Stimulated activated CD4-positive, alpha-beta T cell treated with anti-CD3 and anti-CD28 coated beads, Interleukin-15, amount 100 ng/mL, for 1 hour (primary cell): ENCODE measurements at places on chromosomes 16 and 17.

- DNase-seq = no peak
Observed at GRCh38 chr17:83186226-83186625, 106.8 kb downstream of the METRNL start.

- no peak for DNase-seq
Observed at GRCh38 chr16:70589998-70590471, 56.3 kb upstream of the IL34 start.

- DNase-seq = no peak
Observed at GRCh38 chr16:74756203-74756602, 18.4 kb downstream of the FA2H start.

GRCh38 chr16:69613378-69614154 is 47.8 kb downstream of the NFAT5 start:
- DNase-seq = no peak

- no peak for DNase-seq
Observed at GRCh38 chr16:86067516-86067915, 168.6 kb downstream of the IRF8 start.

DNA sequence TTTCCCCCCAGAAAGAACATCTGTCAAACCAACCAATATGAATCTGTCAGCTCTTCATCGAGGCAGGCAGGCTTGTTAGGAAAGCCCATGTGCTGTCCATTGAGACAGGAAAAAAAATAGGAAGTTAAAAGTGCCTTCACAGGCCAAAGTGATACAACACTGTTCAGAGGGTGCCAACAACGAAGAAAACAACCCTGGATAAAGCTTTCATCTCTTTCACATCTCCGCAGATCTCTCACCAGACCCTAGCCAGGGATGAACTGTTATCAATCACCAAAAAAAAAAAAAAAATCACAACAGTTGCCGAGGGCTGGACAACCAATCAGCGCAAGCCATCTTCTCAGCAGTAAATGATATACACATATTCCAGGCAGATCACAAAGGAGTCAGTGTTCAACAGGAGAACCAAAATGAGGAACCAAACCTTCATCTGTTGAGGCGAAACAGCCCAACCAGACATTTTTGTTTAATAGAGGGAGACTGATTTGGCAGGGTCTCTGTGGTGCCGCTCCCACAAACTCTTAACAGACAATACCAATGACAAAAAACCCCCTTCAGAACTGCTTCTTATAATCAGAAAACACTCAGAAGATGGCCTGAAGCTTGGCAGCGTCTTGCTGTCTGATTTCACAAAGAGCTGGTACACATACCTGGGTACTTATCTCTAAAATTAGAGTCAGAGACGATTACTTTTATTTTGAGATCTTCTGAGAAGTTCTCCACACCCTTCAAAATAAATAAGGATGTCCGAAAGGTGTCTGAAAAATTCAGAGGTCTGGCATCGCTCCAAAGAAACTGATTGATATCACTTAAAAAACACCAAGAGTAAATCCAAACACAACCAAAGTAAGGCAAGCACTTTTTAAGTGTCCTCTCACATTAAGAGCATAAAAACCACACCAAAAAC is 1.8 kb downstream of the MAP3K14 start:
- no peak for DNase-seq

DNA sequence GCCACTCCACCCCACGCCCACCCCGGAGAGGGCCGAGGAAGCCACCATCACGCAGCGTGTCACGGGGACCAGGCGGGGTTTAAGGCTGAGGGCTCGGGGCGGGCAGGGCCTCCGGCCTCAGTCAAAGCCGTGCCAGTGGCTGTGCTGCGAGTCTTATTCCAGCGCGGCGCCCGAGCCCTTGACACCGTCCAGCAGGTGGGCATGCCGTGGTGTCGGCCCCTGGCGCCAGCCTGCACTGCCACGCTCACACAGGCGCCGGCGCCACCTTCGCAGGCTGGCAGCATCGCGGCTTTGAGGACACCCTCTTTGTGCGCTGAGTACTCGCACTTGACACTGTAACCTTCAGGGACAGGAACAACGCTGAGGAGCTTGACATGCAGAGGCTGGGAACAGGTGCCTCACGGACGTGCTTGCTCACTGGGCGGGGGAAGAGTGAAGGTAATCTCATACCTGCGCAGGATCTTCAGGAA is 34.0 kb upstream of the ZNF629 start:
- DNase-seq = no peak
